Inflammatory macrophage treated with lipopolysaccharide for 1 hour (primary cell): ENCODE measurements at places on chromosomes 16 and 17.

DNA sequence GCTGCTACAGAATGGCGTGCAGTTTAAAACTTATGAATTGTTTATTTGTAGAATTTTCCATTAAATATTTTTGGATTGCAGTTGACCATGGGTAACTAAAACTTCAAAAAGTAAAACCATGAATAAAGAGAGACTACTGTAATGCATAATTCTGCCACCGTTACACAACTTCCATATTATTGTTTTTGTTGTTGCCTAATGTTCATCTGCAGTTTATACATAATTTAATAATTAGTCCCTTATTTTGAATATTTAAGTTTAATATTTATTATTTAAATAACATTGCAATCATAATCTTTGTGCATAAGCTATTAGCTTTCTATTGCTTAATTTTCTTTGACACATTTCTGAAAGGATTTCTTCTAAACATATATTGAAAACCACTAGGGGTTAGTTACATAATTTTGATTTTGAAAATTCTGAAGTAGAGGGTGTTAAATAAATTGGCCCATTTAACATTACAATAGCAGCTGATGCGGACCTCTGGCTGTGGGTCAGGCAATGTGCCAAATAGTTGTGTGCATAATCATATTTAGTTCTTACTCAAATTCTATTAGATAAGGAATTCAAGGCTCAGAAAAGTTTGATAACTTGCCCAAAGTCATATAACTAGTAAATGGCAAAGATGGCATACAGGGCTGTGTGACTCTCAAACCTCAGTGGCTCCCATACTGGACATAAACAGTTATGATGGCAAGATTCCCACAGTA, 31.1 kb downstream of the PPM1E start:
- no peak for DNase-seq

- DNase-seq: no peak
Observed at GRCh38 chr16:88553739-88554138, 16.5 kb upstream of the ZC3H18 start.

DNA sequence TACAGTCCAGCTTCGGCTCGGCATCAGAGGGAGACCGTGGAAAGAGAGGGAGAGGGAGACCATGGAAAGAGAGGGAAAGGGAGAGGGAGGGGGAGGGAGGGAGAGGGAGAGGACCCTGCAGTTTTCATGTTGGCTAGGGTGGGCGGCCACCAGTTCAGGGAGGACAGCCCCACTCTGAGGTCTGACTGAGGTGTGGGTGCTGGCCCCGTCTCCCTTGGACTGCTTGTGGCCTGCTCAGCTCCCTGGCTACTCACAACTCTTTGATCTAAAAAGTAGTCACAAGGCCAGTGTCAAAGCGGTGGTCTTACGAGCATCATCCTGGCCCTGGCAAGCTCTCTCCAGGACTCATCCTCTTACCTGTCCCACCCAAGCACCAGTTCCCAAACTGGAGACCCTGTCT, 9.4 kb downstream of the COX4I1 start:
- no peak for DNase-seq

GRCh38 chr17:36500745-36501225, 14.3 kb downstream of the ZNHIT3 start:
- no peak for DNase-seq

DNA sequence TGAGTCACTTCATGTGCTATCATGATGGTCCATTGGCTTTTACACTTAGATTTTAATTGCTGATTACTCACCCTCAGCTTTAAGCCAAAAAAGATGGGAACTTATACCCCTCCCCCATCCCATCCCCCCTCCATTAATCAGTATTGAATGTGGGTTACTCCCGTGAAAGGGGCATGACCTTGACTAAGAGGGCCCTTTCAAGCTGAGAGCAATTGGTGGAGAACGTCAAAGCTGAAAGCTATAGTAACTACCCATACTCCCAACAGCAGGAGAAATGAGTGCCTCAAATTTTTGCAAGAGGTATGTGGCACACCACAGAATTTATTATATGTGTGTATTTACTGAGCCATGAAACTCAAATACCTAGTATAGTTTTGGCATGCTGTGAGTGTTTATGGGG, 99.7 kb upstream of the CDH8 start:
- no peak for DNase-seq

- DNase-seq: peak; percentile 61
Observed at GRCh38 chr17:48236681-48237134, 129.1 kb downstream of the SNX11 start.

GRCh38 chr17:54927525-54927924, 26.9 kb downstream of the TOM1L1 start:
- DNase-seq: no peak

DNA sequence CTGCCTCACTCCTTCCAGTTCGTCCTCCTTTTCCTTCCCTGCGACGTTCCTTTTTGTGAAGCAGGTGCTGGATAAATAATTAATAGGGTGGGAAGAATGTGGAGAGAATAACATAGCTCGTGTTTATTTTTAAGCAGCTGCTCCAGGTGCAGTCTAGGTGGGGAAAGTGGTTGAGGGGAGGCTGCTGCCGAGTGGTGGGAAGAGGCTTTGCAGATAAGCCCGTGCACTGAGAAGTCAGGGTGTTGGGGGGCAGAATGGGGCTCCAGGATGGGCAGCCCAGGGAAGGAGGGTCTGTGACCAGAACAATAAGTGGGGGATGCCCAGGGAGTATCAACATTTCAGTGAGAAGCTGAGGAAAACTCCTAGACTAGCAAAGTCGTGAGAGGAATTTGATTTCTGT, 300.5 kb downstream of the CPPED1 start:
- no peak for DNase-seq

GRCh38 chr16:47847220-47847970, 308.4 kb downstream of the ABCC12 start:
- no peak for DNase-seq
